ENCODE measurements at places on chromosomes 3 and 15.

DNA sequence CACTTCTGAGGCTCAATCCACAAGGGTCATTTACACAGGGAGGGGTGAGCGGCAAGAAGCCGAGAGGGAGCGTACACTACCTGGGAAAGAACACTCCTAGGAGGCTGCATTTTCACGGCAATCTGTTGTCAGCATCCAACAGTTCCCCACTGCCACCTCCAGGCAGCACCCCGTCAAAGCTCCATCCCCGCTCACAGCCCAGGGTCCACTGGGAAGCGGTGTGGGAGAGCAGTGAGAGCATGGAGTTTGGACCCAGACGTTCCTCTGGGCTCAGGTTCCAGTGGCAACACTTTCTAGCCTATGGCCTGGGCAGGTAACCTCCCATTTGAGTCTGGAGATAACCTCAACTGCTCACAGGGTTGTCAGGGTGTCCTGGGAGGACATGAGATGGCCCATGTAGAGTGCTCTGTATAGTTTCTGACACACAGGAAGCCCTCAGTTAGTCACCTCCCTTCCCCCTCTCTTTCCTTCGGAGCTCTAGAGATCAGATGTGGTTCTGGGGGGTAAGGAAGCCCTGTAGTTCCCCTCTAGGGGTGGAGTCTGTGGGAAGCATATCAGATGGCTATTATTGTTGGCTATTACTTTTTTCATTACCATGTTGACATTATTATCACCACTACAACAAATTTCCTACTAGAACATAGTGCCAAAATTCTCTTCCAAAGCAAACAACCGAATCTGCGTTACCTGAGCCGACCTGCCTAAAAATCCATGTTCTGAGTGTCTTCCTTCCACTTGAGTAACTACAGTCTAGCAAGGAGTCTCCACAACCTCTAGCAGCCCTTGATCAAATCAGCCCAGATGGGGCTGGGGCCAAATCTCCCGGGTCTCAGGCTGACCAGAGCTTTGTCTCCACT is 29.1 kb downstream of the RUVBL1 start:
- DNase-seq = peak; percentile 52

GRCh38 chr15:75007216-75007615 is 11.9 kb downstream of the SCAMP5 start:
- no peak for DNase-seq

DNA sequence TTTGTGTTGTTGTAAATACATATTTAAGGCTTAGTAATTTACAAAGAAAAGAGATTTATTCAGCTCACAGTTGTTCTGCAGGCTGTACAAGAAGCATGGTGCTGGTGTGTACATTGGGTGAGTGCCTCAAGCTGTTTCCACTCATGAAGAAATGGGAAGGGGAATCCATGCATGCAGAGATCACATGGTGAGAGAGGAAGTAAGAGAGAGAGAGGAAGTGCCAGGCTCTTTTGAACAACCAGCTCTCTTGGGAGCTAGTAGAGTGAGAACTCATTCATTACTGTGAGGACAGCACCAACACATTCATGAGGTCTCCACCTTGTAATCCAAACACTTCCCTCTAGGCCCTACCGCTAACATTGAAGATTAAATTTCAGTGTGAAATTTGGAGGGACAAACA is 909.2 kb downstream of the NSUN3 start:
- DNase-seq = no peak

GRCh38 chr3:120450600-120451271 is at the start of gene FSTL1:
TSS of gene FSTL1 (minus strand) at chr3:120450992. CDS start at chr3:120450746, 246 bp downstream.
- peak; percentile 84 for DNase-seq

GRCh38 chr3:77142578-77142977 is 102.7 kb downstream of the ROBO2 start:
- DNase-seq = no peak

- no peak for DNase-seq
Observed at GRCh38 chr3:16174976-16175901, 759 bp downstream of the GALNT15 start.

DNA sequence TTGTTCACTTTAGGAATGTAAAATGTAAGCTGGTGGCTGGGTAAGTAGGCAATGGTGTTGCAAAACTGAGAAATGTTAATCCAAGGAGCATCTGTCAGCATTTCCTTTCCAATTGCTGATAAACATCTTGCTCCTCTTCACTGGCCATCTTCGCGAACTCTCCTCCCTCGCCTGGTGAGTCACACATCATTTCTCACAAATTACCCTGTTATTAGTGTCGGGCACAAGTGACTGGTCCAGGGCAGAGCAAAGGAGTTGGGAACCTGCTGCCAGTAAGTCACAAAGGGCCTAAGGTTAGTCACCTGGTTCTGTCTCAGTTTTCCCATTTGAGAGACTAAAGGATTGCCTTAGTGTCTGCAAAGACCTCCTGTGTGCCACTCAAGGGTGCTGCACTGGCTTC is 13.0 kb downstream of the CERS3 start:
- DNase-seq = peak; percentile 3

GRCh38 chr3:65669163-65669875 is 369.4 kb downstream of the MAGI1 start:
- DNase-seq = no peak

GRCh38 chr3:134869153-134869726 is 74.2 kb downstream of the EPHB1 start:
- DNase-seq = no peak

DNA sequence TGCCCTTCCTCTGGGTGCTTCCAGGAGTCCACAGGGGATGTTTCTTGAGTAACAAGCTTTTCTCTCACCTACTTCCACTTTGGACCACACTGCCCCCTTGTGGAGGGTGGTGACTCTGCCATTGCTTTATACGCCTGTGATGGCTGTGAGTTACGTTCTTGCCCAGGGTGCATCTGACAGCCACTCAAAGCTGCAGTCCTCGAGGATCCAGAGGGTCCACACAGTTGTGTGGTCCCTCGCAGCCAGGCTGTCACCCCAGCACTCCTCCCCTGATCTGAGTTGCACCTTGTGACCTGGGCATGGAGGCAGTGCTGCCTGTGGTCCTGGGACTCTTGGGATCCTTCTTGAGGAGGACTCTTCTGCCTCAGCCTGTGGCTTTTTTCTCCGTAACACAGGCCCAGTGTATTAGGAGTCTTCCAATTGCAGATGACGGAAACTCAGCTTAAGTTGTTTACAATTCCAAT is 23.4 kb downstream of the FOXL2 start:
- peak; percentile 83 for DNase-seq

DNA sequence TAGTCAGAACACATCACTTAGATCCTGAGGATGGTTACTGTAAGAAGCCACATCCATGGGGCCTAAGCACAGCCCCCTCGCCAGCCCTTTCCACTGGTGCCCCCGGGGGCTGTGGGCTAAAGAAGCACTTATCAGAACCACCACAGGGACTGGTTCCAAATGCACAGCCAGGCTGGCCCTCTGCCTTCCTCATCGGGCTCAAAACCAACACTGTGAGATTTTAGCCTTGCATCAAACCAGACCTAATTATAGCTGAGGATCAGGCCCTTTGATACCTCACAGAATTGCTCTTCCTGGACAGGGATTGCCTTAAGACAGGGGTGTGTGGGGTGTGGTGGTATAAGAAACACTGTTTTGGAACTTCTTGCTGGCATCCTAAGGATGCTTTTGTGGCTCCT is 23.7 kb downstream of the SRPRB start:
- no peak for DNase-seq

- peak; percentile 88 for DNase-seq
Observed at GRCh38 chr3:152175528-152175889, 93.2 kb upstream of the MBNL1 start.

DNA sequence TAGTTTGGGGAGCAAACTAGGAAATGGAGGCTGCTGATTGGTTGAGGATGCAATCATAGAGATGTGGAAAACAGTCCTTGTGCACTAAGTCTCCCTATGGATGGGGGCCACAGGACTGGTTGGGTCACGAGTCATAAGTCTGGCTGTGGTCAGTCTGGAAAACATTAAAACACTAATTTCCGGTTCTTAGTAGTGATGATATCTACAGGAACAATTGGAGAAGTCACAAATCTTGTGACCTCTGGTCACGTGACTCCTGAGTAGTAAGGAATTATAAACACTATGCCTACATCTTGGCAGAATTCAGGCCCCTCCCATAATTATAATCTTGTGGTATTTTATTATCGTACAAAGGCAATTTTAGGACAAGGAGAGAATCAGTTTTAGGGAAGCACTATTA is 317.3 kb upstream of the ARPP21 start:
- DNase-seq = no peak

- no peak for DNase-seq
Observed at GRCh38 chr15:83115410-83115809, 8.0 kb downstream of the TM6SF1 start.

GRCh38 chr3:17201538-17201937 is 316.8 kb downstream of the PLCL2 start:
- no peak for DNase-seq

DNA sequence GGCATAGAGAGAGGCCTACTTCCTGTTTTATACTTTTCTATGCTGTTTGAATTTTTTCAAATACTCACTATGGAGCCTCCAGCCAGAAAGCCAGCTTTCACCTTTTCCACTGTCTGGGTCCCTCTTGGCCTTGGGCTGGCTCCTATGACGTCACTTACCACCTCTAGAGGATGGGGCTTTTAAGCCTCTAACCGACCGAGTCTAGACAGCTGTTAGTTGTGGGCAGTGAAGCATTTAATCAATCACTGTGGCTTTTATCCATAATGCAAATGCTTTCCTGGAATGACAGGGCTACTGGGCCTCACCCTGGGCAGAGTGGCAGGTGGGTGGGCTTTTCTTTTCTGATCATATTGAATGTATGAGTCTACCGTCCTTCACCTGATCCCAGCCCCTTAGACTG is 61.9 kb downstream of the LRRK1 start:
- DNase-seq = no peak

- DNase-seq = no peak
Observed at GRCh38 chr3:76834657-76835056, 205.2 kb upstream of the ROBO2 start.
